ENCODE measurements at places on chromosomes 2 and 18.
A peak's percentile ranks its signal among the peaks of the same experiment; 100 is the strongest.

DNA sequence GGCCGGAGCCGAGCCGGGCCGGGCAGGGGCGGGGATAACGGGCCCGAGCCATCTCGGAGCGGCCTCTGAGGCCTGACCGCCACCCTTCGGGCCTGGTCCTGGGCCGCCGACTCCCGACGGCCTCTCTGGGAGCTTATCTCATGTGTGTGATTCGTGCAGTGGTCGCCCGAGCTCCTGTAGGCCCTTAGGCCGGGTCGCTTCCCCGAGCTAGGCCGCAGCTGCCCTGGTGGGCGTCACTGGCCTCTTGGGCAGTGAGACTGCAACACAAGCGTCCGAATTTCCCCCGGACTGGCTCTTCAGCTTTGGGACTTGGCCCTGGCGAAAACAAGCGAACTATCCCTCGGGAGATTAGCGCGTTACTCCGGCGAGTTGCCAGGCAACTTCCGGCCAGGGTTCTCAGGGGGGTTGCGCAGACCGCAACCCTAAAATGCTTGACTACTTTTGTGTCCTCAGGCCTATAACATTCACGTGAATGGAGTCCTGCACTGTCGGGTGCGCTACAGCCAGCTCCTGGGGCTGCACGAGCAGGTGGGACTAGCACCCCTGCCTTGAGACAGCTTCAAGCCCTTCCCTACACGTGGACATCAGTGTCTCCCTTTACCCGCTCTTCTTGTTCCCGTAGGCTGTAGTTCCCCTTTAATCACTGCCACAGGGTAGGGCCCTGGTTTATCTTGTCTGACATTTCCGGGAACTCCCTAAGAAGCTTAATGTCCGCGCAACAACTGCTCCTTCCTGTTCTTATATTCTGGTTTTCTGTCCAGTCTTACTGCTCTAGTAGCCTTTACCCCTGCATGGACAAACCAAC, 602 bp downstream of the SNX17 start:
- no peak for DNase-seq

DNA sequence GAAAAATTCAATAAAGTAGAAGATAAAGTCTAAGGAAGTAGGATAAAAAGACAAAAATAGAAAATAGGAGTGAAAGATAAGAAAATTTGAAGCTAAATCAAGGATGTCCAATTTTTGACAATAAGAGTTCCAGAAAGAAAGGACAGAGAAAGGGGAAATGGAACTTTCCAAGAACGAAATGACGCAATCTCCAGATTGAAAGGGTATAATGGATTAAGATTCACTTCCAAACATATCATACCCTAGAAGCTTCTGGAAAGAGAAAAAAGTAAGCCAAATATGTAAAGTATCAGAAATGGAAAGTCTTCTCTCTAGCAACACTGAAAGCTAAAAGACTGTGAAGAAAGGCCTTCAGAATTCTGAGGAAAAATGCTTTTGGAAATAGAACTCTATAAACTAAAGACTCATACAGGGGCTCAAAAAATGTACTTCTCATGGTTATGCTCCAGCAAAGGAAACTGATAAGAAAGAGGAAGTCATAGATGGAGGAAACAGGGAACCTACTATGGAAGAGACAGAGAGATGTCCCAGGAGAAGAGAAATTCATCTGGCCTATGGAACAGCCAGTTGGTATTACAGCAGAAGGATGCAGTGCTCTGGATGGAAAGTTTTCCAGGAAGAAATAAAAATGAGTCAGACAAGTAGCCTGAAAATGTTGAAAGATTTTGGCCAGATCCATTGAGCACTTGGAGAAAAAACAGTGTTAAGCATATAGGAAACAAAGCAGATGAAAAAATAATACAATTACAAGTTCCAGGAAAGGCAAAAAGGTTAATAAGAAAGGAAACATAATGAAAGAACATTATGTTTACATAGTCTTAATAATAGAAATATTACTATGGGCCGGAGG, 20.1 kb downstream of the CASP8 start:
- DNase-seq: no peak

DNA sequence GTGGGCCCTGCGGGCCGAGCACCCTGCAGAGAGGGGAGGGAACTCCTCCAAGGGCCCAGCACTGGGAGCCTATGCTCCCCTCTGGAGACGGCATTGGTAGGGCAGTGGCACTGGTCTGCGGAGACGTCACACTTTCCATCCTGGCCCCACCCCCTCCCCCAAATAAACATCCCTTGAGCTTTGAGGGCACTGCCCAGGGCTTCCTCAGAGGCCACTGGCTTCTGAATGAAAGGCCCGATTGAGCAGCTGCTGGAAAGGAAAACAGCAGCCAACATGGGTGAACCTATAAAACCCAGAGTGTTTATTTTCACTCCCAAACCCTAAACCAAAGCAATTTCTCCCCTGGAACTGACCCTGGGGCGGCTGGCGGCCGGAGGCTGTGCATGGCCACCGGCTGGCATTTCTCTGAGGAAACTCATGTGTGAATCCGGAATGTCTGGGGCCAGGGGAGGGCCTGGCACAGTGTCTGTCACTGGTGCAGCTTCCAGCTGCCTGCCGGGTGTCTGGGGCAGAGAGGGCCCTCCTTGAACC, 138.9 kb downstream of the DYSF start:
- DNase-seq: no peak

DNA sequence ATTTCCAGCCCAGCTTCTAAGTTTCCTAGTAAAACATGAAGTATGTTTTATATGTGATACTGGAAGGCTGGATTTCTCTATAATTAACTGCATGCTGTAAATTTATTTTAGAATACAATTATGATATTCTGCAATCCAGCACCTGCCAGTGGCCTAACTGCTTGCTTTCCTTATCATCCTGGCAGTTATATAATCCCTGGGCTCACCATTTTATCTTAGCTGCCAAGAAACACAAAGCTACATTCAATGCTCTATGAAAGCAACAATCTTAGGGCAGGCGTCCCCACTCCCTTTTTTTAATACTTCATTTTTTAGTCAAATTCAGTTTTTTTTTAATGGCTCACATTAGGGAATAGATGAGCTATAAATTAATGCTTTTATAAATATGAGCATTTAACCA, 38.4 kb upstream of the UBXN4 start:
- no peak for DNase-seq

GRCh38 chr2:37156857-37157714, at the start of gene EIF2AK2:
TSS of gene EIF2AK2 (minus strand) at chr2:37156980. CDS start at chr2:37147806, 9,174 bp downstream.
- peak; percentile 78 for DNase-seq

- no peak for DNase-seq
Observed at GRCh38 chr2:224764565-224765236, 48.5 kb upstream of the CCDC195 start.

DNA sequence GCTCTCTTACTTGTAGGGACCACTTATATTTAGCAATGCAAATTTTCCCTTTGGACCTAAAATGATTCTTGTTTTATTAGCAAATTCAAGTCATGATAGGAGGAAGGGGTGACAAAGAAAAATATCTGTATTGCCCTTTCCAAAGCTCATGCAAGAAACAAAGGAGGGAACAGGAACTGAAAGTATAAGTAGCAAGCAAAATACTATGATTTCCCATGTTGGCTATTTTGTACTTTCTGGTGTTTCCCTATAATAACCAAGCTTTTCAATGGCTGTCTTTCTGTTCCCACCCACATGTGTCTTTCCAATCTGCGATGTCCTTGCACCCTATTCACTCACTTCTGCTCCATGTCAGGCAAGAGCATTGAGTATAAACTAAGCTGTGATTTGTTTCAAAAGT, 279.7 kb downstream of the RNF144A start:
- no peak for DNase-seq

DNA sequence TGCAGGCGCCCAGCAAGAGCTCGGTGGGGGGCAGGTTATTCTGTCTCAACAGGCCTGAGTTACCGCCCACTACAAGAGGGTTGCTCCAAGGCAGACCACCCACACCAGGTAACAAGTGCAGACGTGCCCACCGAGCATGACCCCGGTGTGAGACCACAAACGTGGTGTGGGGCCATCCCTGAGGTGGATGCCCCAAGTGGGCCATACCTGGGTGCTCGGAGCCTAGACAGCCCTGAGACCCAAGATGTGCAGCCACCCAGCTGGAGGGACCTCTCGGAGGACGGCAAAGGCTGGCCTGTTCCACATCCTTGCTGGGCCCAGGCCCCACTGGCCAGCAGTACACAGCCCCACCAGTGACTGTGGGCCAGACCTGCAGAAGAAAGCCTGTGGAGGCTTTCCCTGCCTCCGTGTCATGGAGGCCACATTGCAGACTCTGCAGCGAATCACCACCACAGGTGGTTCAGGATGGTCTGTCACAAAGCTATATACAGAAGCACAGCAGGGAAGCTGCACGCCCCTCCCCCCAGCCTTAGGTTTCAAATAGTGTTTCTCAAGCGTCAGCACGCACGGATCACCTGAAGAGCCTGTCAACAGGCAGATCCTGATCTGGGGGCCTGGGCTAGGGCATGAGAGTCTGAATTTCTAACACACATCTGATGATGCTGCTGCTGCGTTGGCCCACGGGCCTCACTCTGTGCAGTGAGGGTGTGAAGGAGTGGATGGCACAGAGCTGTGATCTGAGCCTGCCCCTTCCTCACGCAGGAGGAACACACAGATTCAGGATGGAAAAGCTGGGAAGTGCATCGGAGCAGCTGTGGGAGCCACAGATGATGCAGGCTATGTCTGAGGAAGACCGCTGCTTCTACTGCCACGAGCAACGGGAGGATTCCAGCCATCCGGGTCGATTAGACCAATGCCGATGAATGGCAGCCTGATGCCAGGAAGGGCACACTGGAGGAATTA, 96.8 kb downstream of the UXS1 start:
- DNase-seq: no peak

DNA sequence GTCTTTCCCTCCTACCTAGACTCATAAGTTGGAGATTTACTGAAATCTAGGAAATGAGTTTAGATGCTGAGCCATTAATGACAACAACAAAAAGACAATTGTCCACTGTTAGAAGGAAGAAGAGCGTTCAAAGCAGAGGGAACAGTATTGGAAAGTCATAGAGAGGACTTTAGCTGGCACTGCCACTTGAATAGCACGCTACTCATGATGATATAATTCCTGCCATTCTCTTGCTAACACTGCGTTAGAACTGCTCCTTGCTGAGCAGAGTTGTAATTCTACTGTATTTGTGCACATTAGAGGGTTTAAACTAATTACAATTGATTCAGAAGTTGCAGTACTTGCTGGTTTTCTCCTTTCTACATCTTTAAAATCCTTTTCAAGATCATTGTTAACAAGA, 9.0 kb upstream of the AFTPH start:
- no peak for DNase-seq
